Midbrain (tissue), 1 donor: ENCODE measurements at places on chromosomes 2 and 18.
A peak's percentile ranks its signal among the peaks of the same experiment; 100 is the strongest.

DNA sequence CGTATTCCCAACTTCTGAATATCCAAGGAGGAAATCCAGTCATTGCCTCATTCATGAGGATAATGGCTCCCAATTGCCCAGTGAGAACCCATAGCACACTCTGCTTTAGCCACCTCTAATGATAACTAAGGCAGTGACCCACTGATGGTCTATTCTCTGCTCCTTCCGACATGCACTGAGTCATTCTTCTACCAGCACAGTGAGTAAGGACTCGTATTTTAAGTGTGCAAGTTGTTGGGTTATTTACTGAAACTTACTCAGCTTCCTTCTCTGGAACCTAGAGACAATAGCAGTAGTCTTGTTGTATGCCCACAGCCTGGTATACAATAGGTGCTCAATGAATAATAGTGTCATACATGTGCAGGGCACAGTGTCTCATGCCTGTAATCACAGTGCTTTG is 81.1 kb upstream of the ZNF397 start:
- DNase-seq, result no peak

- no peak for DNase-seq
Measured at GRCh38 chr2:197497326-197497725, 2.3 kb downstream of the HSPD1 start.

DNA sequence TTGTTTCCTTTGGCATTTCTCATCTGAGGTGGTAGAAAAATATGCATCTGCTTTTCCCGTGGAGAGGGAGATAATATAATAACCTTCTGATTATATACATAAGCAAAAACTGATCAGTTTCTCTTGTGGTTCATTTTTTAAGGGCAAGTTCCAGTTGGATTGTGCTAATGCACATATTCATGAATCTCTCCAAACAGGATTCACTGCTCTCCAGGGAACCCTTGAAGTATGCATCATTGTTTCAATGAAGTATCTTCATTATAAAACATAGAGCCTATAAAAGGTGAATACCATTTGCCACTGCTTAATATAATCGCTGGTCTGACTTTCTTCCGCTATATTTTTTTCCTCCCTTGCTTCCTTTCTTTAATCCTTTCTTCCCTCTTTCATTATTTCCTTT is 384.7 kb downstream of the FIGN start:
- DNase-seq, result no peak

DNA sequence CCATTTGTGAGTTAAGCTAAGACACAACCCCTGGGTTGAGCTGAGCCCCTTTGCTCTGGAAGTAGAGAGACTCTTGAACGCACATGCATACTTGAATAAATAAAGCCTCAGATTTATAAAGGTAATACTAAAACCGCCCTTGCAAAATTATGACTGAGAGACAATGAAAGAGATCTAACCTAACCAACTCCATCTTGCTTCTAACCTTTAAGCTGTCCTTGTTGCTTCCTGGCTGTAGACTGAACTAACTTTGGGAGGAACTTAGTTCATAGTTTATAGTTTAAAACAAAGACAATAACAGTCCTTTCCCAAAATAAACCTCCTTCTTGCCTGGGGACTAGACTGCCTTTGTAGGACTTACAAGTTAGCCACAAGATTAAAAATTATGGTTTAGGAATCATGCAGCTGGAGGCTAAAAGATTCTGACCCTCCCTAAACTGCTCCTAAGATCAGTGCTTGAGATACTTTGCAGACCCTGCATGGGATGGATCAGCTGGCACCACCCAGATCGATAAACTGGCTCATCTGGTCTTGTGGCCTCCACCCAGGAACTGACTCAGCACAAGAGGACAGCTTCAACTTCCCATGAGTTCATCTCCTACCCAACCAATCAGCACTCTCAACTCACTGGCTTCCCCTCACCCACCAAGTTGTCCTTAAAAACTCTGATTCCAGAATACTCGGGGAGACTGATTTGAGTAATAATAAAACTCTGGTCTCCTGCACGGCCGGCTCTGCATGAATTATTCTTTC is 240.2 kb upstream of the SLC14A2 start:
- no peak for DNase-seq

- DNase-seq, result no peak
Measured at GRCh38 chr2:190489475-190489874, 45.0 kb downstream of the NEMP2 start.

DNA sequence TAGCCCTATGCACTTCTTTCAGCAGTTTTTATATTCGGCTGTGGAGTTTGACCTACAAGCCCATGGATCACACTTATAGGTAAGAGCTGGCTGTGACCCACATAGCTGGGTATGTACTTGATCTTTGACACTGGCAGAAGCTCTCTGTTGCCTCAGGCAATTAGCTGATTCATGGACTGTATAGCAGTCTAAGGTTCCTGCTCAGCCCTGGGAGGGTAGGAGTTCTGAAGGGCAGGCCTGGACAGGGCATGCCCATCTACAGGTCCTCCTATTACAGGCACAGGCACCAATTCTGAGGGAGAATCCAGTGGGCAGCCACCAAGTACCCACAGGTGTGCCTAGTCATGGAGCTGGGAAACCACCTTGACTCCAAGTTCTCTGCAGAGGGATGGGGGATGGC is 301.8 kb upstream of the GALNT5 start:
- no peak for DNase-seq

- no peak for DNase-seq
Measured at GRCh38 chr18:45324495-45325113, 290.7 kb upstream of the SLC14A2 start.

GRCh38 chr2:142502402-142502801 is 371.6 kb upstream of the LRP1B start:
- no peak for DNase-seq

DNA sequence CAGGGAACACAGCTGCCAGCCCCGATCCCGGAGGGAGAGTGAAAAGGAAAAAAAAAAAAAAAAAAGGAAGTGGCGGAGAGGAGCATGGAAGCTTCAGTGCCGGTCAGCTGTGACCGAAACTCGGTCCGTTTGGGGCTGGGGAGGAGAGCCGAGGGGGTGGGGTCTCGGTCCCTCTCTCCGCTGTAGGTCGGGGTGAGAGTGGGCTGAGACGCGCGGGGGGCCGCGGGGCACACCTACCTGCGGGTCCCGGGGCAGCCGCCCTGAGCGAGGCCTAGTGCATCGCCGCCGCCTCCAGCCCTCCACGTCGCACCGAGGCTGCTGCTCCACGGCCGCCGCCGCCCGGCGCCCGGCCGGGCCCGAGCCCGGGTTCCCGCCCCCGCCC is 536 bp downstream of the VPS54 start:
- DNase-seq, result peak; percentile 67
